Stomach (tissue), 19 donors: ENCODE measurements at places on chromosomes 2 and 18. TPM values are rescaled to one million over a fixed set of nuclear protein-coding genes. Genes with fewer than 3 reads are reported as not detected.

PRKAG3 gene
- not detected for polyA plus RNA-seq

IL1RL1 gene
- polyA plus RNA-seq = 40.9 TPM

HOXD1 gene
- polyA plus RNA-seq = 0.23 TPM

RAB3GAP1 gene
- polyA plus RNA-seq = 15.9 TPM

TUBA3E gene
- not detected for polyA plus RNA-seq

OTOF gene
- 0.06 TPM for polyA plus RNA-seq

DSC3 gene
- not detected for polyA plus RNA-seq

CRYBA2 gene
- 7.5 TPM for polyA plus RNA-seq

CFAP65 gene
- polyA plus RNA-seq = not detected

NLRC4 gene
- 0.75 TPM for polyA plus RNA-seq

PUM2 gene
- polyA plus RNA-seq = 22.2 TPM

SLC66A3 gene
- 14.7 TPM for polyA plus RNA-seq

USP34 gene
- 21.1 TPM for polyA plus RNA-seq

XDH gene
- polyA plus RNA-seq = 0.15 TPM

ZNF407 gene
- polyA plus RNA-seq = 2.2 TPM

MSTN gene
- polyA plus RNA-seq = not detected

BOLL gene
- polyA plus RNA-seq = not detected

ECEL1 gene
- polyA plus RNA-seq = not detected

SCTR gene
- polyA plus RNA-seq = 6.7 TPM

COL3A1 gene
- 60.7 TPM for polyA plus RNA-seq

UXS1 gene
- polyA plus RNA-seq = 13.3 TPM

SNORC gene
- polyA plus RNA-seq = 7.5 TPM

LRRC30 gene
- not detected for polyA plus RNA-seq

EMILIN1 gene
- 53.1 TPM for polyA plus RNA-seq

LRATD1 gene
- 6.0 TPM for polyA plus RNA-seq

FSIP2 gene
- 3.8 TPM for polyA plus RNA-seq

ALK gene
- not detected for polyA plus RNA-seq

CFAP221 gene
- 0.31 TPM for polyA plus RNA-seq

MROH2A gene
- polyA plus RNA-seq = 1.4 TPM

EVX2 gene
- not detected for polyA plus RNA-seq

ATRAID gene
- polyA plus RNA-seq = 86.6 TPM

PSMA8 gene
- 0.10 TPM for polyA plus RNA-seq

SKOR2 gene
- not detected for polyA plus RNA-seq

MC4R gene
- polyA plus RNA-seq = not detected

LYPD1 gene
- polyA plus RNA-seq = 1.1 TPM

POLE4 gene
- polyA plus RNA-seq = 59.8 TPM

SIX3 gene
- polyA plus RNA-seq = not detected

TYMS gene
- 17.0 TPM for polyA plus RNA-seq

ADCY3 gene
- polyA plus RNA-seq = 11.8 TPM

CHRND gene
- not detected for polyA plus RNA-seq

HOXD3 gene
- 0.44 TPM for polyA plus RNA-seq

ABCB11 gene
- polyA plus RNA-seq = not detected

NT5DC4 gene
- polyA plus RNA-seq = not detected

GPAT2 gene
- polyA plus RNA-seq = 3.8 TPM

UCN gene
- polyA plus RNA-seq = 3.5 TPM

RNF125 gene
- 1.2 TPM for polyA plus RNA-seq

IL1RL2 gene
- 2.6 TPM for polyA plus RNA-seq

ZNF532 gene
- 9.6 TPM for polyA plus RNA-seq
